Fibroblast of lung (primary cell): ENCODE measurements at places on chromosomes 1 and 21. TPM values are rescaled to one million over a fixed set of nuclear protein-coding genes. Genes with fewer than 3 reads are reported as not detected.

Gene LINGO4
- not detected in 2 replicates for total RNA-seq

GRCh38 chr21:40270047-40270446, 402.8 kb downstream of the PCP4 start:
- no peak for DNase-seq
- no peaks in the 10 kb centered on the region for H3K4me1 ChIP-seq
- no peaks in the 10 kb centered on the region for H3K36me3 ChIP-seq
- no peak overlapping the region for H3K27ac ChIP-seq

Gene CR1L
- total RNA-seq: under 0.01 TPM in 1 of 2 replicates, not detected in the other

GRCh38 chr1:205985330-205986005, 17.7 kb downstream of the RAB7B start:
- no peak overlapping the region for H3K27ac ChIP-seq
- H3K4me3 ChIP-seq: no peak overlapping the region
- no peaks in the 10 kb centered on the region for H3K4me1 ChIP-seq
- no peaks in the 10 kb centered on the region for H3K27me3 ChIP-seq

Gene ITGB2
- total RNA-seq: not detected in 2 replicates

DNA sequence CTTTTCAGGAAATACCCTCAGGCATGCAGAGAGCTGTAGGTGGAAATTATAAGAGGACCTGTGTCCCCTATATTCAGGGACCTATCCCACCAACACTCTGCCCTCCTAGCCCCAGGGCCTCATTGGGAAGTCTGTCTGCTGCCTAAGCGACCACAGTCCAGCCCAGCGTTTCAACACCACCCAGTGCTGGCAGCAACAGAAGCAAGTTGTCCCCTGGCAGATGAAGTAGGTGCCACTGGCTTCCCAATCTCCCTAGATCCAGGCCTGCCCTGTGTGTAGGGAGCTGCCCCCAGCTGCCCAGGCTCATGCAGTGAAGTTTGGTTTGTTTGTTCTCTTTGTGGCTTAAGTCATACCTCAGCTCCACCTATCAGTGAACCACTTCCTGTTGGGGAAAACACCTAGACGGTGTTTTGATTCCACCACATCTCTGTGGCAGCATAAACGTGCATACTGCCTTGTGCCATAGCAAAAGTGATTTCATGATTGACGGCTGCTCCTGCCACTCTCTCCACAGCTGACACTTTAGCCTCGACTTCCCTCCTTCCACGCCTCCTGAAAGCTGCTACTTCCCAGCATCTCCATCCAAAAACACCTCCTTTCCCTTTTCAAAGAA, 8.1 kb upstream of the LEFTY1 start:
- no peaks in the 10 kb centered on the region for H3K4me1 ChIP-seq
- no peak for DNase-seq
- no peak overlapping the region for H3K27ac ChIP-seq
- H3K4me3 ChIP-seq: no peak overlapping the region

DNA sequence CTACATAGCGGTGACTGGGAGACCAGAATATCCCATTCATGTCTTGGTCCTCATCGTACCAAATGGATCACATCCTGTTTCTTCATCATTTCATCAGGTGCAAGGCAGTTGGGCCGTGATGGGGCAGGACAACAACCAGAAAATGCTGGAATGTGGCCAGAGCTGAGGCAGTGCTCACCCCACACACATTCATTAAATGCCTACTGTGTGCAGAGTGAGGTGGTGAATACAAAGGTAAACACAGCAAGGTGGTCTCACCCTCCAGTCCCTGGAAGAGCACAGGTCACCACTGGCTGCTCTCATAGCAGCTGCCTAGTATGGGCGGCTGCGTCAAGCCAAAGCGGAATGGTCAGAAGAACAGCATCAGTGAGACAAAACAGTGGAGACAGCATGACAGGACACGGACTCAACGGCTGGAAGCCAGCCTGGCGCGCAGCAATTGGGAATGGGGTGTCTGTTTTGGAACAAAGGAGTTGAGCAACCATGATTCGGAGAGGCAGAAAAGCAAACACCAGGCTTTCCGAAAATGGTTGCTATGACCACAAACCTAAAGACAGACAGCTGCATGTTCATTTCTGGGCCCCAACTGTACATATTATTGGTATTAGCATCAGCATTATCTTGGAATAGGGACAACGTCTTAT, 5.6 kb upstream of the ADAMTSL4 start:
- H3K27me3 ChIP-seq: no peaks in the 10 kb centered on the region
- H3K4me3 ChIP-seq: no peak overlapping the region
- DNase-seq: peak; percentile 69
- H3K4me1 ChIP-seq: no peaks in the 10 kb centered on the region
- H3K36me3 ChIP-seq: no peaks in the 10 kb centered on the region

GRCh38 chr1:62439652-62440371, 3.0 kb downstream of the USP1 start:
- no peak for DNase-seq
- H3K36me3 ChIP-seq: no peaks in the 10 kb centered on the region
- H3K4me3 ChIP-seq: peak overlapping the region; percentile 22

DNA sequence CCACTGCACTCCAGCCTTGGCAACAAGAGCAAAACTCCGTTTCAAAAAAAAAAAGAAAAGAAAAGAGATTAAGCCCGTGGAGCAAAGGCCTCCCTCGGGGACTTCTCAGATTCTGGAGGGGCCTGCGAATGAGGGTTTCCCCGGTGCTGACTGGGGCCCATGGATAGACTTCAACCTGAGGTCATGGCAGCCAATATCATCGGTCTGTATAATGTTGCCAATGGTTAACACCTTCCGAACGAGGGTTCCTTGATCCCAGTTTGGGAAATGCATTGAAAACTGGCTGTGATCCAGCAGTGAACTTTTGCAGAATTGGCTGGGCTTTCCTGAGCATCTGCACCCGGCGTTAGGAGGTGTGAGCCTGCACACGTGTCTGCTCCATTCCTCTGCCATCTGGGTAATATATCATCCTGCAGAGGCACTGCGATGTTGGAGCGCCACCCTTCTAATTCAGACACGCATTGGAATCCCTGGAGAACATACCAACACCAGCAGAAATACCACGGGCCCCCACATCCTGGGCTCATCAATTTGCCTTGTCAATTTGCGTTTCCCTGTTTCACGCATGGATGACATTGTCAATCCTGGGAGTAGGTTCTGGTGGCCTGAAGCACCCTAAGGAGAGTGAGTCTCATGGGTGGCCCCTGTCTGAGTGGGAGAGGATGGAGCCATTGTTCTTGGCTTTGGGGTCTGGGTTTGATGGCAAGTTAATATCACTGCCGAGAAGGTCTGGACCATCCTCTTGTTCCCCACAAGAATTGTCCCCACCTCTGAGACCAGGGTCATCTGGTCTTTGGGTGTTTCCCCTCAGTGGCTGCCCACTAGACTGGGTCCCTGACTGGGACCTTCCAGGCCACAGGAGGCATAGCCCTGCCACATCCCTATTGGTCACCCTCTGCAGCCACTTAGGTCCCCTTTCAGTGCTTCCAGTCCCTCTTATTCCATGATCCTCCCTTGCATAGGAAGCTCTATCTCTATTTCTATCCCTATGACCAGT, 441.0 kb downstream of the PTPRU start:
- no peaks in the 10 kb centered on the region for H3K27me3 ChIP-seq
- H3K4me1 ChIP-seq: no peaks in the 10 kb centered on the region
- DNase-seq: peak; percentile 24
- no peaks in the 10 kb centered on the region for H3K36me3 ChIP-seq
- H3K27ac ChIP-seq: no peak overlapping the region

Gene PCNX2
- 34.4 and 37.8 TPM in 2 replicates for total RNA-seq

Gene GSTM5
- 16.4 and 21.6 TPM in 2 replicates for total RNA-seq

Gene MTMR11
- total RNA-seq: 5.6 and 14.0 TPM in 2 replicates

DNA sequence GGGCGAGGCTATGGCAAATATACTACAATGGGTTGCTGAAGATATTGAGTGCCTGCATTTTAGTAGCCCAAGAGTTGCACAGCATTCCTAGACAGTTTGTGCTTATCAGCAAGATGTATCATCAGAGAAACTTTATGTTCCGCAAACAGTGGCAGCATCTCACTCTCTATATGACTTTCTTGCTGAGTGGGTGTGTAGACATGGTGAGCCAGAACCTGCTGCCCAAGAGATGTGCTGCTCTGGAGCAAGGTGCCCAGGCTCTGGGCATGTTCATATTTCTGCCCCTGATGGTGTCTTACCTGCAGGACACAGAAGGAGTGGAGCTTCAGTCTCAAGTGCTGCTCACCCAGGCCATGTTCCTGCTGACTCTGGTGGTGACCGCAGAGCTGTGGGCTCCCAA, 8.2 kb upstream of the RGSL1 start:
- no peak for DNase-seq
- no peak overlapping the region for H3K27ac ChIP-seq
- no peaks in the 10 kb centered on the region for H3K36me3 ChIP-seq
- no peaks in the 10 kb centered on the region for H3K4me1 ChIP-seq

Gene WNT2B
- total RNA-seq: 1.5 and 3.5 TPM in 2 replicates

DNA sequence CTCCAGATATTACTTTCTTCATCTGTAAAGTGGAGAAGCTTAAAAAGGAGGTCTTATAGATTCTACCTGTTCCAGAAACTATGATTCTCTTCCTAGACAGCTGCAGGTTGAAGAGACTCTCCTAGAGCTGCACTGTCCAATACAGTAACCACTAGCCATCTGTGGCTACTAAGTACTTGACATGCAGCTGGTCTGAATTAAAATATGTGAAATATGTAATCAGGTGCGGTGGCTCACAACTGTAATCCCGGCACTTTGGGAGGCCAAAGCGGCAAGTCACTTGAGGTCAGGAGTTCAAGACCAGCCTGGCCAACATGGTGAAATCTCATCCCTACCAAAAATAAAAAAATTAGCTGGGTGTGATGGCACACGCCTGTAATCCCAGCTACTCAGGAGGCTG, 15.8 kb downstream of the APP start:
- no peak overlapping the region for H3K27ac ChIP-seq
- no peaks in the 10 kb centered on the region for H3K36me3 ChIP-seq
- no peak overlapping the region for H3K4me3 ChIP-seq
- peaks cover 6% of the 10 kb centered on the region for H3K4me1 ChIP-seq

Gene LCE1B
- not detected in 2 replicates for total RNA-seq

GRCh38 chr1:151443846-151444782, 15.2 kb downstream of the POGZ start:
- no peaks in the 10 kb centered on the region for H3K27me3 ChIP-seq
- peaks cover 3% of the 10 kb centered on the region for H3K36me3 ChIP-seq
- no peak overlapping the region for H3K27ac ChIP-seq
- H3K4me1 ChIP-seq: no peaks in the 10 kb centered on the region
- no peak overlapping the region for H3K4me3 ChIP-seq

Gene SPRR1B
- not detected in 2 replicates for total RNA-seq

DNA sequence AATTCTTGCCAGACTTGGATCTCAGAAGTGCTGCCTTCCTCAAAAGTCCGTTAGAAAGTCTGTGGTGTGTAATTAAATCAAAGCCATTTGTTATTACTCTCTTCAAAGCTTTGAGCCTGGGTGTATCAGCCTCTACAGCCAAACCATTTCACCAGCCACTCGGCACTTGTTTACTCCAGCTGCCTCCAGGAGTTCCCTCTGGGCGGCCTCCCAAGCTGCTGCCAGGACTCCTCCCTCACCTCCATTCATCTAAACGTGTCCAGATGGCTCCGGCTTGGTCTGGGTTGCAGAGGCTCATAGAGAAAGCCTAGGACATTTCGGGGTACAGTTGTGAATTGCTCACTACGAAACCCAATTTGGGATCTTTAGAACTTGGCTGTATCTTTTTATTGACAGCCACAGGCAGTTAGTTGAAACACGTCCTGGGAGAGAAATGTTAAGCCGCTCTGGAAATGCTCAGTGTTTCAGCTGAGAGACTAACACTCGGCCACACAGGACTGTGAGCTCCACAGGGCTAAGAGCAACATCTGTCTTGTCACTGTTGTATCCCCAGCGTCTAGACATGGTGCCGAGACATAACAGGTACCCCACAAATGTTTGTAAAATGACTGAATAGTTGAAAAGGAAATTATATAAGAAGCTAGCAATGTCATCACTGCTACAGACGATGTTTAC, 116.9 kb upstream of the NGF start:
- no peak overlapping the region for H3K4me3 ChIP-seq
- no peaks in the 10 kb centered on the region for H3K36me3 ChIP-seq
- H3K27ac ChIP-seq: no peak overlapping the region
- peak; percentile 90 for DNase-seq
- peaks cover 15% of the 10 kb centered on the region for H3K4me1 ChIP-seq

GRCh38 chr1:19651141-19651737, 7.1 kb downstream of the NBL1 start:
- H3K4me3 ChIP-seq: peak overlapping the region; percentile 12
- H3K36me3 ChIP-seq: peaks cover 2% of the 10 kb centered on the region
- H3K4me1 ChIP-seq: peaks cover 34% of the 10 kb centered on the region
- H3K27ac ChIP-seq: peak overlapping the region; percentile 91
- H3K27me3 ChIP-seq: no peaks in the 10 kb centered on the region
- DNase-seq: peak; percentile 45

Gene CFAP45
- 0.51 and 1.5 TPM in 2 replicates for total RNA-seq

DNA sequence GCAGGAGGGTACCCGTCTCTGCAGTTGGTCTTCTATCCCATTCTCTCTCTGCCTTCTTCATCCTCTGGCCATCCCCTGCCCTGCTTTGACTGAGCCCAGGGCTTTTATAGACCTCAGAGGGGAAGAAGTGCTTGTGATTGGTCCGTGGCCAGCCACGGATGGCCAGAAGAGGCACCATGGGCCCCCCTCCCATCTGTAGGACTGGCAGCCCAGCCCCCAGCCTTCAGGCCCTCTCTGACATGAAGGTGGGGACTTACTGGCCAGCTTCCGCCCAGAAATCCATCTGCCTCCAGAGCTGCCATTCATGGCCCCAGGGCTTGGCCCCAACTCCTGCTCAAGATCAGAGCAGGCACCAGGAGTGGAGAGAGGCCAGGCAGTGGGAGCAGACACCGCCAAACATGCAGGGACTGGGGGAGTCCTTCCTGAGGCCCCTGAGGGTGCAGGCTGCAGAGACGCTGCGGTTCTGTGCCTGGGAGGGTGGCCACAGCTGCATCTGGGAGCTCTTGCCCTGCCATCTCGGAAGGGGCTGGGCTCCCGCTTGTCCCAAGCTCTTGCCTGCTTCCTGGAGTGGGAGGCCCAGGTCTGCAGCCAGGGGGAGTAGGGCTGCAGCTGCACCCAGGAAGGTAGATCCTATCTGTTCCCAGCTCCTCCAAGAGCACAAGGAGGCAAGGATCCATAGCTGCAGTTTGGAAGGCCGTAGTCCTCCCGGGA, 698.6 kb upstream of the B3GALT2 start:
- H3K4me3 ChIP-seq: no peak overlapping the region
- H3K4me1 ChIP-seq: no peaks in the 10 kb centered on the region
- no peak overlapping the region for H3K27ac ChIP-seq

Gene PGBD5
- 0.17 and 0.51 TPM in 2 replicates for total RNA-seq
